SHP77 (cell line): ENCODE measurements at places on chromosomes 5 and 9.

DNA sequence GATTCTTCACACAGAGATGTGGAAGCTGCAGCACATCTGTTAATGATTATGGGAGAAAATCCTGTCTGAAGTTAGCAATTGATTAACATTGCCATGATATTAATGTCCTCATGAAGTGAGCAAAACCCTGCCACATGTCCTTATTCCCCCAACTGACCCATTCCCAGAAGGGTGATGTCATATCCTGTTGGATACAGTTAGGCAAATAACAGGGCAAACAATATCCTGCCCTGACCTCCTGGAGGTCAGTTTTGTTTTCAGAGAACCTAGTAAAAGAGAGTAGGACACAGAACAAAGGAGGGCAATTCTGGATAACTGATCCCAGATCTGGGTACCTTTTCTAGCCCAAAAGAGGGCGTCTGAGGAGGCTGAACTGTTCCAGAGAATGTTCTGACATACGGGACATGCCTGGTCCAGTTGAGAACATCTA, 11.0 kb downstream of the ABLIM3 start:
- peak; percentile 55 for DNase-seq

DNA sequence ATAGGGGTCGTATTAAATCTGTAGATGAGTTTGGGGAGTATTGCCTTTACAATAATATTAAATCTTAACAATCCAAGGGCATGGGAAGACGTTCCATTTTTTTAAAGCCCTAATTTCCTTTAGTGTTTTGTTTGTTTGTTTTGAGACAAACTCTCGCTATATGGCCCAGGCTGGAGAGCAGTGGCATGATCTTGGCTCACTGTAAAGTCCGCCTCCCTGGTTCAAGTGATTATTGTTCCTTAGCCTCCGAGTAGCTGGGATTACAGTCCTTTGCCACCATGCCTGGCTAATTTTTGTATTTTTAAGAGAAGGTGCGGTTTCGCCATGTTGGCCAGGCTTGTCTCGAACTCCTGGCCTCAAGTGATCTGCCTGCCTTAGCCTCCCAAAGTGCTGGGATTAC, 19.9 kb downstream of the NIPBL start:
- no peak for DNase-seq

DNA sequence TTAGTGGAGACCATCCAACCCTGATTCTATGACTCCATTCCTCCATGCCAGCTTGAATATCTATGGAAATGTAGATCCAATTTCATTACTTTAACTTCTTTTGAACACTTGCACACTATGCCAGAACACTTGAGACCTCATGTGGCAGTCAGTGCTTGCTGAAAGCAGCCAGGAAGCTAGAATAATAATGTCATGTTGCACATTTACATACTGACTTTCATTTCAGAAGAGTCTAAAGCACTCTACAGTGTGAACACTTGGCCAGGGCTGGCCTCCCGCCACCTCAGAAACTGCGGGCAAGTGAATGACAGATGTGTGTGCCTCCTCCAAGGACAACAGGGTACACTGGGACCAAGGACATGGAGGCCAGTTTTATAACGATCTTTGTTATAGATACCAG, 97.3 kb downstream of the SLF1 start:
- no peak for DNase-seq

DNA sequence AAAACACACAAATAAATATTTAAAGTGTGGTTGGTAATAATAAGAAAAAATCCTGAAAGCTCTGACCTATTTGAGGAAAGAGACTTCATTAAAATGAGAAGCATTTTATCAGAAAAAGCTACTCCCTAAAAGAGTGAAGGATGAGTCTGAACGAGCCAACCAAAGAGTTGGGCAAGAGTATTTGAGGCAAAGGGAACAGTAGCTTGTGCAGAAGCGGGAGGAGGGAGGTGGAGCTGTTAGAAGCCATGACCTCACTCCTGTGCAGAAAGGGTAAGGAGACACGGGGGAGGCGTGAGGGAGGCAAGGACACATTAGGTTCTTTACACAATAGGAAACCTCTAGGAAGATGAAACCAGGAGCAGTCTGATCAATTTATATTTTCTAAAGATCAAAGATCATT, 29.4 kb downstream of the SH3RF2 start:
- peak; percentile 6 for DNase-seq

- DNase-seq = peak; percentile 51
Observed at GRCh38 chr5:122997294-122997693, 39.2 kb downstream of the PPIC start.

GRCh38 chr5:139376364-139376763, 6.7 kb downstream of the SLC23A1 start:
- DNase-seq = no peak

DNA sequence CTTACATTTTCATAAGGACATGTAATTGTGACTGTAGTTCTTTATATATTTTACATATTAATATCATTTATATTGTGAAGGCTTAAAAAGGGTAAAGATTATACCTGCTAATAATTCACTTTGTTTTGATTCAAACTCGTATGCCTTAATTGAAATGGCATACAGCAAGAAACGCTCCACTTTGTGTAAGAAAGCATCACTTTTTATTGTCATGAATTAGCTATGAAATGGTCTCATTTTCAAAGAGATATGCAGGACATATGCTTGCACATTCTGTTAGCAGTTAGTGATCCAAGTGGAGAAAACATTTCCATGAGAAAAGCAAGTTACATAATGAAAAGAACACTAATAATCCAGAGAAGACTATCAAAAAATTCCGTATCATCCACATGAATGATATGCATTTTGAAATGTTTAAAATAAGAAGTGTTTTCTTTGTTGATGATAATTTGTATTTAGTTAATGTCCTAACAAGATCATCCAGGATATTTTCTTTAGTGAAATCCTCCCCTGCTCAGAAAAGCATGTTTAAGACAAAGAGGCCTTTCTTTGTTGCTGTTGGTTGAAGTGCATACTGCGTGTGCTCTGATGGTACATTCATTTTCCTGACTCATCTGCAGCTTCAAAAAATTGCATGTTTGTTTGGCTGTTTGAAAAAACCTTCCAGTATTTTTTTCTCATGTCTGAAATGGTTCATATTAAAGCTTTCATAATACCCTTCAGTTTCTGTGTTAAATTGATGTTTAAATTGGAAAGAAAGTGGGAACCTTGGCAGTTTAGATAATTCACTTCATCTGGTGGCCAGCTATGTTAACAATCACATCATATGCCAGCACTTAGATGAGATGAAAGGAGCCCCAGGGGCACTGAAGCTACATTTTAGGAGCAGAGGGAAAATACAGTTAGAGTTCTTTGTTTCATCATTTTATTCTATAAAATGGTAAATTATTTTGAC, 242.2 kb downstream of the CSNK1G3 start:
- DNase-seq = no peak

- peak; percentile 65 for DNase-seq
Observed at GRCh38 chr9:136695435-136695895, 8.2 kb upstream of the AGPAT2 start.
